ENCODE measurements at places on chromosomes 6 and 20.
A peak's percentile ranks its signal among the peaks of the same experiment; 100 is the strongest.

- DNase-seq: peak; percentile 98
Observed at GRCh38 chr6:13724182-13724581, 12.5 kb upstream of the RANBP9 start.

- peak; percentile 93 for DNase-seq
Observed at GRCh38 chr20:21323640-21324039, 20.5 kb downstream of the XRN2 start.

GRCh38 chr6:75157336-75157735 is 48.5 kb downstream of the COL12A1 start:
- DNase-seq: peak; percentile 94

DNA sequence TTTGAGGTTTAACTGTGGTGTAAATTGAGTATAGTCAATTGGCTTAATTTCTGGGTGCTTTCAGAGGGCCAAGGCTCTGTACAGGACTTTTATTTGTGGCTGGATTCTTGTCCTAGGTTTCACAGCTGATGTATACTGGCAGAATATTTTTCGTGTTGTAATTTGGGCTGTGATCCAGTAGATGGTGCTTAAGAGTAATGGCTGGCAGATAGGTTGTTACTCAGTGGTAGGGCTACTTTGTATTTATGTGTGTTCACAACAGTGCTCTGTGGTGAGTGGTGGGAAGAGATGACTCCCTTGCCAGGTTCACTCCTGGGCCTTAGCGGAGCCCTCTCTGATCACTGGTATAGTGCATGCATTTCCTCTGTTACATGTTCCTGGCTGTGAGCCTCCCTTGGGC is 34.5 kb upstream of the FERMT1 start:
- no peak for DNase-seq

DNA sequence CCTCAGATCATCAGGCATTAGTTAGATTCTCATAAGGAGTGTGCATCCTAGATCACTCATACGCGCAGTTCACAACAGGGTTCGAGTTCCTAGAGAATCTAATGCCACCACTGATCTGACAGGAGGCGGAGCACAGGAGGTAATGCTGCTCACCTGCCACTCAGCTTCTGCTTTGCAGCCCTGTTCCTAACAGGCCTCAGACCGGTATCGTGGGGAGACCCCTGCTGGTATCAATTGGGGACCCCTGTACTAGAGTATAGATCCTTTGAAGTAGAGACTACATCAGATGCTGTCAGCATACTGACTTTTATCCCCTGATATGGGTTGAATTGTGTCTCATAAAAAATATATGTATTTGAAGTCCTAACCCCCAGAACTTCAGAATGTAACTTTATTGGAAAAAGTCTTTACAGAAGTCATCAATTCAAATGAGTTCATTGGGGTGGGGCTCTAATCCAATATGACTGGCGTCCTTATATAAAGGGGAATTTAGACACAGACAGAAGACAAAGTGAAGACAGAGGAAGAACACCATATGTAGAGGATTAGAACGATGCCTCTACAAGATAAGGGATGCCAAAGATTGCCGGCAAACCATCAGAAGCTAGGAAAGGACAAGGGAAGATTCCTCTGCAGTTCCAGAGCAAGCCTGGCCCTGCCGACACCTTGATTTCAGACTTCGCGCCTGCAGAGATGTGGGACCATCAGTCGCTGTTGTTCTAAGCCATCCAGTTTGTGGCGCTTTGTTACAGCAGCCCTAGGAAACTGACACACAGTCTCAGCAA is 104.4 kb upstream of the BTBD3 start:
- no peak for DNase-seq

DNA sequence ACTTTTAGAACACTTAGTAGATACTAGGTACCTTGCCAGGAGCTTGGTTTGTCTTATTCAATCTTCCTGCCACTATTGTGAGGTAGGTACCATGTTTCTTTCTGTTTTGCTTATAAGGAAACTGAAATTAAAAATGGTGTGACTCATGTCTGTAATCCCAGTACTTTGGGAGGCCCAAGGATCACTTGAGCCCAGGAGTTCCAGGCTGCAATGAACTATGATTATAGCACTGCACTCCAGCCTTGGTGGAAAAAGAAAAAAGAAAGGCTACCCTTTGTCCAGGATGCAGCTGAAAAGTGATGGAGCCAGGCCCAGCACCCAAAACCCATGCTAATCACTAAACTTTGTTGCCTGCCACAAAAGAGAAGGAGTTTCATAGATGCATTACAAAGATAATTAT is 34.1 kb upstream of the LAMA4 start:
- peak; percentile 49 for DNase-seq

Measured in M059J (cell line).